ENCODE measurements at places on chromosomes 4 and X.

DNA sequence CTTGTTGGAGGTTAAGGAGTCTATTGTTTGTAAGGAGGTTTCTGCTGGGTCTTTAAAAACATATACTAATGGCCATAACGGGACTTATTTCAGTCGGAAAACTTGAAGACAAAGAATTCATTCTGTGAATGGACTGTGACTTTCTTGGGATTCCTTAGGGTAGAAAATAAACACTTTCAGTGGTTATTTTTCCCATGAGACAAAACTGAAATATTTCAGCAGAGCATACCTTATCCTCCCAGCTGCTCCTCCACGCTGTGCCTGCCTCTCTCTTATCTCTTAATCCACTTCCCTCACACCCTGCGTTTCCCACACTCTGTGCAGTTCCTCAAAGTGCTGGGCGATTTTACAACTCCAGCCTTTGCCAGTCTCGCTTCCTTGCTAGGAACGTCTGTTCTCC is 47.1 kb upstream of the SORBS2 start:
- DNase-seq: no peak

DNA sequence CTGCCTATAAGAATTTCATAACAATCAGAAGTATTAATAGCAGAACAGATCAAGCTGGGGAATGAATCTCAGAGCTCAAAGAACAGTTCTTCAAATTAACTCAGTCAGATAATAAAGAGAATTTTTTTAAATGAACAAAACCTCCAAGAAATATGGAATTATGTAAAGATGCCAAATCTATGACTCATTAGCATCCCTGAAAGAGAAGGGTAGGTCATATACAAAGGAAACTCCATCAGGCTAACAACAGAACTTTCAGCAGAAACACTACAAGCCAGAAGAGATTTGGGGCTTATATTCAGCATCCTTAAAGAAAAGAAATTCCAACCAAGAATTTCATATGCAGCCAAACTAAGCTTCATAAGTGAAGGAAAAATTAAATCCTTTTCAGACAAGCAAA is 28.6 kb downstream of the CBR4 start:
- DNase-seq: no peak

DNA sequence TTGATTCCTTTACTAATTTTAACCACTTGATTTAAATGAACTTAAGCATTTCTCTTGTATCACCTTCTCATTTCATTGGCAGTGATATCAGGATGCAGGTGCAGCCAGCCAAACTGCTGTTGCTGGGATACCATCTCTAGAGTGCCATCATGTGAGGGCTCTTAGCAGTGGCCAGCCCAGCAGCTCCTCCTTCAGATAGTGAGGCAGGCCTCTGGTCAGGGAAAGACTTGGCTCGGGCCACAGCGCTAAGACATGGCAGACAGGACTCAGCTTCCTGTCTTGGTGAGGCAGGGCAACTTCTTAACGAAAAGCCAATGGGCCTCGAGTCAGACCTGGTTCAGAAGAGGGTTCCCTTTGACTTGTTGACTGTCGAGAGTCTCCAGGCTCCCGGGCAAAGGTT is 50.0 kb downstream of the NOP14 start:
- DNase-seq: no peak

DNA sequence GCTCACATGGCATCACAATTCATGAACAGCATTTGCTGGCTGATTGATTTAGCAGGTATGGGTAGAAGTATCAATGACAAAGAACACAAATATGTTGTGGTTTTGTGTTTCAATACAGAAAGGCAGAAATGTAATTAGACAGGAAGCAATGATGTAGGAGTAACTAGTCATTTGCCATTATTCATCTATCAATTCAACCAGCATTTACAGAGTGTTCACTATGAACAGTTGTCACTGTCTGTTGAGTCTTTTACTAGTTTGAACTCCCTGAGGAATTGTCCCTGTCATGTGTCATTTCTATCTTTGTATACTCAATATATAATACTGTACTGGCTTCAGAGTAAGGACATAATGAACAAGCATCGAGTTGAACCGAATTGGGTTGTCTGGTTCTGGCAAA is 51.5 kb upstream of the ARHGAP24 start:
- DNase-seq: no peak

GRCh38 chr4:6855692-6856297 is 53.8 kb upstream of the TBC1D14 start:
- DNase-seq: no peak

- no peak for DNase-seq
These were observed 237.8 kb downstream of the EVC2 start for GRCh38 chr4:5470318-5471198.

- no peak for DNase-seq
These were observed 26.5 kb upstream of the MANBA start for GRCh38 chr4:102787096-102787881.

- DNase-seq: no peak
These were observed 89.3 kb upstream of the KLF3 start for GRCh38 chr4:38574559-38575333.

DNA sequence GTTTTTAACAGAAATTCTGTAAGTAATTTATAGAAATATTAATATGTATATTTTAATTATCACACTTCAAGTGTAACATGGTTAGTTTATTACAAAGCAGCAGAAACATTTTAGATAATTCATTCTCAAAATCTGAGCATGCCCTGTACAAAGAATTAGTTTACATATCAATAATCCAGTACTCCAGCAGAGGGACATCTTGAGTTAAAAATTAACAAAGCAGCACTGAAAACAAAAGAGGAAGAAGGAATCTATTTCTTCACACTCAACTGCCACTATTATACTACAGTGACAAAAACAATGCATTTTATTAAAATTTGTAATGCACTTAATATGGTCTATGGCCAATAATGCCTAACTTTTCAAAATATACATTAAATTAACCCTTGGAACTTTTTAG is 179.1 kb upstream of the KLHL4 start:
- DNase-seq: no peak

- DNase-seq: no peak
These were observed 53.7 kb downstream of the THAP9 start for GRCh38 chr4:82954212-82954611.

GRCh38 chrX:70554081-70554480 is 109.4 kb downstream of the DLG3 start:
- DNase-seq: no peak

DNA sequence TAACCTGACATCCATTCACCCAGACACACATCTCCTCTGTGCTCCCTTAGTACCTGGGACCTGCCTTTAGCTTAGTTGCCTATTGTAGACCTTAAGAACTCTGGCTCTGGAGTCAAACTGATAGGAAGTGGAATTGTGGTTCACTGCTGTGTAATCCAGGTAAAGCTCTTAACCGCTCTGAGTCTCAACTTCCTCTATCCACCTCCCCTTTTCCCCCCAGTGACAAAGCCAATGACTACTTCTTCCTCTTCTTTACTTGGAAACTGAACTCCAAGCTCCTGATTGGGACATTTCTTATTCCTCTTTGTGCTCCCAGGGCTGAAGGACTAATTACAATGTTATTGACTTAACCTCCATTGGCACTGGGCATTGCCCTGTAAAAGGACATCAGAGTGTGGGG is 94.1 kb downstream of the DRD5 start:
- DNase-seq: no peak

GRCh38 chr4:175810073-175810730 is 1.9 kb downstream of the GPM6A start:
- DNase-seq: no peak

- DNase-seq: no peak
These were observed 23.0 kb downstream of the SNX25 start for GRCh38 chr4:185232370-185232769.

- DNase-seq: no peak
These were observed 26.4 kb upstream of the CLCN4 start for GRCh38 chrX:10130354-10130753.

DNA sequence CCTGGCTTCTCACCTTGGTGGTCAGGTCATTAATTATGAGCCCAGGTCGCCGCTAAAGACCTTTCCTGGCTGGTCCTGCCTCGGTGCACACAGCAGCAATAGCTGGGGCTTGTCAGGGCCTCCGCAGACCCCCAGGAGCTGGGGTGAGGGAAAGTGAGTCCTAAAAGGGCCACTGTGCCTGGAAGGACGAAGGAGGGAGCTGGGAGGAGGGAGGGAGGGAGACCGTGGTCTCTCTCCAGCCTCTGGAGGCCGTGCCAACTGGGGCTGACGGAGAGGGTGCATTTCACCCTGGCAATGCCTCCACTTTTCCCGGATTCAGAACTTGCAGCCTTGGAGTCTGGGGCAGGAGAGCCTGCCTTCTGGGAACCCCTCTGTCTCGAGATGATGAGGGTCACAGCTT is 60.4 kb downstream of the CRLF2 start:
- DNase-seq: peak; percentile 67

All from vagina (tissue), 2 donors.